ENCODE measurements at places on chromosomes 6 and 20.

DNA sequence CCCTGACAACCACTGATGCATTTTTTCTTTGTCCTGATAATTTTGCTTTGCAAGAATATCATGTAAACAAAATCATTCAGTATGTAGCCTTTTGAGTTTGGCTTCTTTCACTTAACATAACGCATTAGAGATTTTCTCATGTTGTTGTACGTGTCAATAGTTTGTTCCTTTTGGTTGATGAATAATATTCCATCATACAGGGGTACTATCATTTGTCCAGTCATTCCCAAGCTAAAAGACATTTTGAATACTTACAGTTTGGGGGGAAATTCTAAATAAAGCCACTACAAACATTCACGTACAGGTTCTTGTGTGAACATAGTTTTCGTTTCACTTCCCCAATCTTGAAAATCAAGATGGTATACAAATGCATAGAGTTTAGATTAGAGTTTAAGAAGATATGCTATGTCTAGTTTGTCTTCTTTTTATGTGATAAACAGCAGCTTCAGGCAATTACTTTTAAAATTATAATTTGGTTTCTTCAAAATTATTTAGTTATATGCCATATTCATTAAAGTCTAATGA lies 5.2 kb downstream of the HAO1 start:
- no peak for DNase-seq

DNA sequence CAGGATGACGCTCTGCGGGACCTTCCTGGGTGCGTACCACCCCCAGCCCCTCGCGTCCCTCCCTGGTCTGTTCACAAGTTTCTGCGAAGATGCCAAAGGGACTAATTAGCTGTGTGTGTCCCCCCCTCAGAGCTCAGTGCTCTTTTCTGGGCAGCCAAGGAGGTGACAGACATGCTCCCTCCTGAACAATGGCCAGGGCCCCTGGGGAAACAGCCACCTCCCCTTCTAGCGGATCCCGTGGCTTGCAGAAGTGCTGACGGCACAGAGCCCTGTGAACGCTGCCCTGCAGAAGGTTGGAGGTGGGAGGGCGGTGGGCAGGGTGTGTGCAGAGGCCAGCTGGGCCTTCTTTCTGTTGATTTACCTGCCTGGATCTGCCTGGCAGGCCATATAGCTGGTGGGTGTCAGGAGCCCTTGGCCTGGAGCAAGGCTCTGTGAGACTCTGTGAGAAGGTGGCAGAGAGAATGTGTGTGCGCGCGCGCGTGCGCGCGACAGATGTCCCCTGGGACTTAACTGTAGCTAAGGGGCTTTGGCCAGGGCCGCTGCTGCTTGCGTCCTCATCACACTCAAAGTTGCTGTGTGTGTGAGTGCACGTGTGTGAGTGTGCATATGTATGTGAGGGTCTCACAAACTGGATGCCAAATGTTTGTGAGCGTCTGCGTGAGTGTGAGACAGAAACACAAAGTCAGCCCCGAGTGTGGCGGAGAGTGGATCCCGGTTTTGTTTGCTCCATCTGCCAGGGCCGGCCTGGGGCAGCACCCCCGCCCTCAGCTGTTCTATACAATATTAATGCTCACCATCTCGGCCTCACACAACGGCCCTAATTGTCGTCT lies 3.5 kb upstream of the MYT1 start:
- DNase-seq: peak; percentile 75

DNA sequence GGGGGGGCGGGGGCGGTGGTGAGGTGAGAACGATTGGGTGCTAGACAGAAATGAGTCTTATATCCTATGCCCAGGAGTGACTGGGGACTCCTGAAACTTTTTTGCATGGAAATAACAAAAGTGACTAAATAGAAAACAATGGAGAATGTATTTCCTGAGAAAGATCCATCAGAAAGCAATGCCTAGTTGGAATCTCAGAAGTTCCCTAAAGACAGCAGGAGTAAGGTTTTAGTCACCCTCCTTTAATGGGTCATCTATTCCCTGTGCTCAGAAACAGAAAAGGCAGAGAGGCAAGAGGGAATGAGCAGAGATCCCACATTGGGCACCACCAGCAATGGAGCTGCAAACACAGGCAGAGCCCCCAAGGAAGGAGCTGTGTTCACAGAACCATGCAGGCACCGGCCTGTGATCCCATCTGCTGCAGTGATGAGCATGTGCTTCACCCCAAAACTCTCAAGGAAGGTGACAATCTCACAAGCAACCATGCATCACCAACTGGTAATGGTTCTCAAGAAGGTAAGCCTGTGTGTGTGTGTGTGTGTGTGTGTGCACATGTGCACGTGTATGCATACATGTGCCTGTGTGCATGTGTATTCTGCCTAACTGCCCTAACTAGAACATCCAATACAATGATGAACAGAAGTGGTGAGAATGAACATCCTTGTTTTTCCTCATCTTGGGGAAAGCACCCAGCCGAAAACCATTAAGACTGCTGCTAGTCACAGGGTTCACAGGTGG lies 168.4 kb downstream of the WDR27 start:
- DNase-seq: no peak

GRCh38 chr20:58623579-58624473 lies 27.3 kb upstream of the STX16 start:
- DNase-seq: no peak

- no peak for DNase-seq
These were observed 1.5 kb downstream of the EEF1A2 start for GRCh38 chr20:63497138-63497945.

DNA sequence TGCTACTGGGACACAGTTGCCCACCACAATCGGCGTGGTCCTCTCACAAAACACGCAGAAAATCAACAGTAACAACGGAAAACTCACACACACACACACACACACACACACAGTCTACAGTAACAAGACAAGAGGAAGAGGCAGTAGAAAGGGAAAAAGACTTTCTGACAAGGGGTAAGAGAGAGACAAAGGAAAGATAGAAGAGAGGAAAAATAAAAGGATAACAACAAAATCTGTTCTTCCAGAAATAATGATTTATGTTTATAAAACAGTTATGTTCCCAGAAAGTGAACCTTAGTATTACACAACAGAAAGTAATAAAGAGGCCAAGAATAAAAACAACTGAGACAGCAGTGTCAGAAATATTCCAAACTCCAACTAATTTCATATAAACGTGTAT lies 2.9 kb downstream of the RANBP9 start:
- DNase-seq: no peak

DNA sequence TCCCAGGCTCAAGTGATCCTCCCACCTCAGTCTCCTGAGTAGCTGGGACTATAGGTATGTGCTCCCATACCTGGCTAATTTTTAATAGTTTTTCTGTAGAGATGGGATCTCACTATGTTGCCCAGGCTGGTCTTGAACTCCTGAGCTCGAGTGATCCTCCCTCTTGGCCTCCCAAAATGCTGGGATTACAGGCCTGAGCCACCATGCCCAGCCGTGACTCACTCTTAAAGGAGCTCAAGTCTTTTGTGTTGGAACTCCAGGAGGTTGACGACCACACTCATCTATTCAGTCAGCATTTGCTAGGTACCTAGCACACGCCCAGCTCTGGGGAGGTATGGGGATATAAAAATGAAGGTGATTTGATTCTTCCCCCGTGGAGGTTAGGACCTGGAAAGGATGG lies 62.8 kb downstream of the UTRN start:
- no peak for DNase-seq

DNA sequence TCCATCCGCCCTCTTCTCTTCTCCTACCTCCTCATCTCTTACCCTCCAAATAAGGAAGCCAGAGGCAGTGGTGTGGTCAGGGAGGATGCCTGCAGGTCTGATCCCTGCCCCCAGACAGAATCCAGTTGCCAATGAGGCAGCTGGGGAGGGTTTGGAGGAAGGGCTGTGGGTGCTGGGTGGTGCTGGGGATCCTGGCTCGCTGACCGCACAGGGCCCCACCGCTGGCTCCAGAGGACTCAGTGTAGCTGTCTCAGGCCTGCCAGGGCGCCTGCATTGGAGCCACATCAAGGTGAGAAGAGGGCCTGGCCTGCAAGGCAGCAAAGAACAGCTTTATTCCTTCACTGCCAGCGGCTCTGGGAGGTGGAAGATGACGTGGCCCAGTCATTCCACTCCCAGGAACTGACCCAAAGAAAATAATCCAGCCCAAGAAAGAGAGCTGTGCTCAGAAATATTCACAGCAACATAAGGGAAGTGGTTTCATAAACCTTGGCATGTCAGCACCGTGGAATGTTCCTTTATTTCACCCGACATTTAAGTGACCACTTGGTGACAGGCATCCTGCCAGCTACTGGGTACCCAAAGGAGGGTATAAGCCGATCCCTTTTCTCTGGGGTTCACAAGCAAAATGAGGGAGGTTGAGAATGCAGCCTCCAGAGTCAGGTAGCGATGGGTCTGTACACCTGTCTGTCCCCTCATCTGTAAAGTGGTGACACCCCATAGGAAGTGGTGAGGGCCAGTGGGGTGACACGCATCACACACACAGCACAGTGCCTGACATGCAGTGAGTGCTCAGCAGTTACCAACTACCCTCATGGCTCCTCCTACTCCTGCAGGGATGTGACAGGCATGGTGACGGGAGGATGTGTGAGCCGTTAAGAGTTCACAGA lies 125.1 kb downstream of the SNX5 start:
- no peak for DNase-seq

DNA sequence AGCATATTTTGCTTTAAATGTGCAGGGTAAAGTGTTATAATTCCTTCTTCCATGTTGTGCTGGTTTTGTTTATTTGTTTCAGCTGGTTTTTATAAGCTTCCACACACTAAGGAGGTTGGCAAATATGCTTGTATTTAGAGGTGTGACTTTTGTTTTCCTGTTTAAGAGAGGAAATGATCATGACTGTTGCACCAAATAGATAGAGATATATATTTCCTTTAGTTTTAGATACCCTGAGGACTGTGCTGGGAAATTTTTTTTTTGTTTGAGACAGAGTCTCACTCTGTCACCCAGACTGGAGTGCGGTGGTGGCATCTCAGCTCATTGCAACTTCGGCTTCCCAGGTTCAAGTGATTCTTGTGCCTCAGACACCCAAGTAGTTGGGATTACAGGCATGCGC lies 5.8 kb downstream of the TBPL1 start:
- no peak for DNase-seq

GRCh38 chr20:6397115-6397514 lies 274.3 kb upstream of the FERMT1 start:
- no peak for DNase-seq

DNA sequence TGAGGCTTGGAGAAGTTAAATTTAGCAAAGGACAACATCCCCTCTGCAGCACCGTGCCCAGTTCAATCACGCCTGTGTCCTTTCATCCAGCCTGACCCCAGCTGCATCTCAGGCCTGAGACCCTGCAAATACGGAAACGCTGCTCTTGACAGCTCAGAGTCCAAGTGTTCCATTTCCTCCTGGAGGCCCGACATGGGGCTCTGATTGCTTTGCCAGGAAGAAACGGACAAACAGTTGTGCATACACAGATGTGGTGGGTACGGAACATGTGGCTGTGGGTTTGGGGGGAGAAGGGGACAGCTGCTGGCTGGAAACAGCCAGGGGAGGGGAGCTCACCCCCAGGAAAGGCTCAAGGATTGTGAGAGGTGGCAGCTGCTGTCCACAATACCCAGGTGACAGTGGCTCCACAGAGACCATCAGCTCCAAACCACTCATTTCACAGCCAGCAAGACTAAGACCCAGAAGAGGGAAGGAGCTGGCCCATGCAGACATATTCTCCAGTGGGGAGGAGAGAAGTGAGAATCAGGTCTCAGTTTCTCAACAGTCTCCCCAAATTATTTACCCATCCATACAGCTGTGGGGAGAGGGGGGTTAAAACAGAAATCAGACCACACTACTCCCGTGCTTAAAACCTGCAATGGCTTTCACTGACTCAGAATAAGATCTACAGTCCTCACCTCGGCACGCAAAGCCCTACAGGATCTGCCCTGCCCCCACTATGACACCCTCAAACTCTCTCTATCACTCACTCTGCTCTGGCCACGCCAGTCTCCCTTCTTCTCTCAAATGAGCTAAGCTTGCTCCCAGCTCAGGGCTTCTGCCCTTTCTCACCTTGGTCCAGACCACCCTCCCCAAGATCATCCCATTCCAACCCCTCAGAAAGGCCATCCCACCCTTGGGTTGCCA lies 89.1 kb downstream of the PREX1 start:
- no peak for DNase-seq

- peak; percentile 50 for DNase-seq
These were observed 1.0 kb upstream of the VSTM2L start for GRCh38 chr20:37901654-37902503.

- no peak for DNase-seq
These were observed 17.2 kb downstream of the COL19A1 start for GRCh38 chr6:69883551-69883950.

- DNase-seq: no peak
These were observed 249.6 kb downstream of the TSHZ2 start for GRCh38 chr20:53221731-53222130.

DNA sequence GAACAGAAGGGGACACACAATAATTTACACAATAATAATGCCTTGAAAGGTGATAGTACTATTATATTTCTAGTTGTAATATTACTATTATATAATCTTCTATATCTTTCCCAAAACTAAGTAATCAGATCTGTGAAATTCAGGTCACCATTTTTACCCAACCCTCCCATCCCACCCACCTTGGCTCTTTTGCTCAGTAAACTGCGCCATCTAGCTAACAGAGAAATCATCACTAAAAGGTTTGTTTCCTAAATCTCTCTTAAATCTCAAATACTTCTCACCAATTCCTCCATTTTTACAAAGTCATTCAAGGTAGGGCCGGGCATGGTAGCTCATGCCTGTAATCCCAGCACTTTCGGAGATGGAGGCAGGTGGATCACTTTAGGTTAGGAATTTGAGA lies 83.4 kb downstream of the CDK19 start:
- DNase-seq: no peak

DNA sequence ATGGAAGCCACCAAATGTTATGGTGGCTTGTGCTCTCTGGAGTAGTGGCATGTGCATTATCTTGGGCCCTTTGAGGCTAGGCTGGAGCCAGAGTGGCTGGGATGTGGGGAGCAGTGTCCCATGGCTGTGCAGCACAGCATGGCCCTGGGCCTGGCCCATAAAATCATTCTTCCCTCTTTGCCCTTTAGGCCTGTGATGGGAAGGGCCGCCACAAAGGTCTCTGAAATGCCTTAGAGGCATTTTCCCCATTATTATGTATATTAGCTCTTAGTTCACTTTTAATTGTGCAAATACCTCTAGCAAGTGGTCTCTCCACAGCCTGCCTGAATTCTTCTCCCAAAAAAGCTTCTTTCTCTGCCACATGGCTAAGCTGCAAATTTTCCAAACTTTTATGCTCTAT lies 297.3 kb upstream of the IRAK1BP1 start:
- DNase-seq: no peak

- no peak for DNase-seq
These were observed 4.9 kb upstream of the GRM4 start for GRCh38 chr6:34150766-34151165.

- DNase-seq: no peak
These were observed 5.2 kb downstream of the BCAS4 start for GRCh38 chr20:50799890-50800550.

Data from DMS153 (cell line).